ENCODE measurements at places on chromosomes 12 and 14.

DNA sequence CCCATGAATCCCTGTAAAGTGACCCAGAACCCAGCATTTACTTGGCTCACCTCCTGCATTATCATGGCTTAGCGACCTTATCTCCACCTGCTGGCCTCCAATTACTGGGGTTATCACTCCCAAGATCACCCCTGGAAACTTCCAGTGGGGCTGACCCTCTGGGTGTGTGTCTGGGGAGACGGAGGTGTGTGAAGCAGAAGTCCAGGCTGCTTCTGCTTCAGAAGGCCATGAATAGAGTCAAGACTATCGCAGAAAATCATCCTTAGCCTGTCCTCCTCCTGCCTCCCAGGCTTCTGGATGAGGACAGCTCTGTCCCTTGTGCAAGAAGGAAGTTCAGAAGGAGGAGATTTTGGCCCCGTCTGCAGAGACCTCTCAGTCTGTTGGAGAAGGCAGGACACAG lies 408 bp upstream of the KRT72 start:
- DNase-seq: no peak

DNA sequence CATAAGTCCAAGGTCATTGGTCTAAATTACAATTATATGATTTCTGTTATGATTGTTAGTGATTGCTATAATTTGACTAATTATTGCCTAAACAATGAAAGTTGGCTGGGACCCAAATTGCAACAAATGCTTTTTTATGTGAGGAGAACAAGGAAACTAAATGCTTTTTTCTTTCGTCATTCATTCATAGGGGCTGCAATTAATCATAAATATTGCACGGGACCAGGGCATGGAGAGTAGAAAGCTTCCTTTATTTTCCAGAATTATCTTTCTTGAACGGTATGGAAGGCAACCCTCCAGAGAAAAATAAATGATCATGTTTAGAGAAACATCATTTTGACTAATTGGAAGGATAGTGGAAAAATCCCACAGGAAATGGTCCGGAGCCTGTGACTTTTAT lies 32.6 kb upstream of the ARHGAP5 start:
- no peak for DNase-seq

GRCh38 chr14:95265106-95266094 lies 54.3 kb downstream of the CLMN start:
- DNase-seq: peak; percentile 95

DNA sequence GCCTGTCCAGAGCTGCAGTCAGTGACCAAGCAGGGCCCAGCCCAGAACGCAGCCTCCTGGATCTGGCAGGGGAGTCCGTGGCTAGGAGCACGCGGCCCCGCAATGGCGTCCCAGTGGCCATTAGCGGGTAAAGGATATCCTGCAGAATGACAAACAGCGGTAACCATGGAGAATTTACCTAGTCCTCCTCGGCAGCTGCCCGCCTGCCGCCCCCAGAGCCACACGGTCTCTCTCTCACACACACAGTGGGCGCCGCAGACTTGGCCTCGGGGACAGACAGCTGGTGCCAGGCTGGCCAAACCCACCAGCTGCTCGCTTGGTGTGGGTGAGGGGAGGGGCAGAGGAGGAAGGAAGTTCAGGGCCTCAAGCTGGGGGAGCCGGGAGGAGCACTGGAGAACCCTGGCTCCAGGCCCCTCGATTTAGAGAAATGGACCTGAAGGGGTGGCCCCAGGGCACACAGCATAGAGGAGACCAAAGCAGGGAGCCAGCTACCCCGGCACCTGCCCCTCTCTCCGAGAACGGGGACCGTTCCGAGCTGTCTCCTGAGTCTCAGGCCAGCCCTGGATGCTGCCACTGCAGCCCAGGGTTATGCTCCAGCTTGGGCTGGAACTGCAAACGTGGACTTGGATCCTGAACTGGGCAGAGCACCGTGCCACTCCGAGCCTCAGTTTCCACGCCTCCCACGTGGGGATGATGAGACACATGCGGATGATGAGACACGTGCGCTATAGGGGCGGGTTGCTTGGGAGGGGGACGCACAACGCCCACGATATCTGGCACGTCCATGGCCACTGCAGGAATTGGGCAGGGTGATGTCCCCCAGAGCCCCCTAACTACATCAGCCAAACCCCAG lies 3.4 kb downstream of the CDK2AP1 start:
- DNase-seq: peak; percentile 32

DNA sequence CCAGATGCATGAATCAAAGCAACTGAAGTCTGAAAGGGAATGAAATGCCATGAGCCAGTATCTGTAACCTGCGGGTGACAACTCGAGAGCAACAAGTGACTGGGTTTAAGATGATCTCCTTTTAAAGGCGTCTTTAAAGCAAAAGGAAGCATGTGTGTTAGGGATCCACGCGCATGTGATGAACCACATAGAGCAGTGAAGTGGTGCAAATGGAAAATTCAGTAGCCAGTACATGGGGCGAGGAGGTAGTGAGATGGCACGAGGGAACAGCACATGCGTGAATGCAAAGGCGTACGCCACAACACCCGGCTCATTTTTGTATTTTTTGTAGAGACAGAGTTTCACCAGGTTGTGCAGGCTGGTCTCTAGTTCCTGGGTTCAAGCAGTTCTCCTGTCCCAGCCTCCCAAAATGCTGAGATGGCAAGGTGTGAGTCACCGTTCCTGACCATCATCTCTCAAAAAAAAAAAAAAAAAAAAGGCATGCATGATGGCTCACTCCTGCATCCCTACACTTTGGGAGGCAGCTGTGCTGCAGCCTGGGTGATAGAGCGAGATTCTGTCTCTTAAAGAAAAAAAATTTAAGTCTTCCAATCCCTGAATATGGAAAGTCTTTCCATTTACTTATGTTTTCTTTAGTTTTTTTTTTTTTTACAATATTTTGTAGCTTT lies 24.6 kb upstream of the BCL7A start:
- DNase-seq: no peak
